ENCODE measurements at places on chromosomes 2 and 18.

DNA sequence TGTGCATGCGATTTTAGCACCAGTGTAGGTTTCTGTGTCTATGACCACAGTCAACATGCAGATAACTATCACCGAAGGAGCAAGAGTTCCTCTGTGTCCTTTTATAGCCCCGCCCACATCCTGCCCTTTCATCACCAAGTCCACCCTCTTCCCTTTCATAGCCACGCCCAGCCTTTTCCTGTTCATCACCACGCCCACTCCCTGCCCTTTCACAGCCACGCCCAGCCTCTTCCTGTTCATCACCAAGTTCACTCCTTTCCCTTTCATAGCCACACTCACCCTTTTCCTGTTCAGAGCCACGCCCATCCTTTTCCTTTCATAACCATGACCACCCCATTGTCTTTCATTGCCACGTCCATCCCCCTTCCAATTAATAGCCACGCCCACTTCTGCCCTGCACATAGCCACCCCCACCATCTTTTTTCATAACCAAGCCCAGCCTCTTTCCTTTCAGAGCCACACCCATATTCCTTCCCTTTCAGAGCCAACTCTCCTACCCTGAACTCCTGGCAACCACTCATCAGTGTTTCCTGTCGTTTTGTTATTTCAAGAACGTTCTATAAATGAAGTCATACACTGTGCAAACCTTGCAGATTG, 273.9 kb downstream of the MYT1L start:
- DNase-seq = peak; percentile 80

DNA sequence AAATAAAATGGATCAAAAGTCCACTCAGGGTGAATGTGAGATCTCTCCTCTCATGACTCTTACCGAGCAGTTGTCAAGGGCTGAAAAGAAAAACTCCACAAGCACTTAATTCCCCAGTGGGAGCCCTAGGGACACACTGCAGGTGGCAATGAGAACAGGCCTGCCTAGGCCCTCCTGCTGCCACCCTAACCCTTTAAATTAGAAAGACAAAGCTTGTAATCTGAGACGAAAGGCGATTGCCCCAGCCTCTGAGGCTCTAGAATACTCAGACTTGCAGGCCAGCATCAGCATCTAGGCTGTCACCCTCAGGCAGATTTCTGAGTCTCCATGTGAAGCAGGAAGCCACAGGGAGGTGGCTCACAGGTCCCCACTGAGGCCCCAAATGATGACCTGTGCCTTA, 457.0 kb upstream of the MYT1L start:
- no peak for DNase-seq

- DNase-seq = no peak
Observed at GRCh38 chr2:6556755-6557154, 309.0 kb downstream of the CMPK2 start.

GRCh38 chr2:220499225-220499624, 871.8 kb downstream of the SLC4A3 start:
- DNase-seq = no peak

- no peak for DNase-seq
Observed at GRCh38 chr2:83069724-83070123, 1389.4 kb downstream of the SUCLG1 start.

DNA sequence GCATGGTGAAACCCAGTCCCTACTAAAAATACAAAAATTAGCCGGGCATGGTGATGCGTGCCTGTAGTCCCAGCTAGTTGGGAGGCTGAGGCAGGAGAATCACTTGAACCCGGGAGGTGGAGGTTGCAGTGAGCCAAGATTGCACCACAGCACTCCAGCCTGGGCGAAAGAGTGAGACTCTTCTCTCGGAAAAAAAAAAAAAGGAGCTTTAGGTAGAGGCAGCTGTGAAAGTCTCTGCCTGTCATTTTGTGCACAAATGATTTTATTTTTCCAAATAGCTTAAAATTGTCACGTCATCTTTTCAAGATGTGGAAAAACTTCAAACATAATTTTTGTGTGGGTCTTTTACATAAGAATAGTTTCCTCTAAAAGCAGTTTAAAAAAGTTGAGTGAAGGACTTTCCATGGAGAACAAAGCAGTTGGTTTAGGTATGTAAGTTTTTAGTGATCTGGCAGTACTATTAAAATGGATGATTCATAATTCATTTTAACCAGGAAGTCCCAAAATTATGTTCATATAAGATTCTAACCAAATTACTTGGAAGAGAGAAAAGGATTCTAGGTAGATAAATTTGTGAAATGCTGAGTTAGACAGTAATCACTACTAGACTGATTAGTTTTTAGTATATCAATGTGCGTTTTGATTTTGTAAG, 11.5 kb downstream of the CCNYL1 start:
- no peak for DNase-seq

GRCh38 chr18:38025433-38026038, 459.9 kb upstream of the CELF4 start:
- no peak for DNase-seq

GRCh38 chr2:35933031-35933430, 422.5 kb upstream of the CRIM1 start:
- no peak for DNase-seq

- DNase-seq = no peak
Observed at GRCh38 chr2:150165442-150165841, 322.0 kb downstream of the RND3 start.

- DNase-seq = no peak
Observed at GRCh38 chr2:60526623-60527022, 26.8 kb downstream of the BCL11A start.

GRCh38 chr2:70141902-70142589, 48.8 kb downstream of the C2orf42 start:
- DNase-seq = no peak

DNA sequence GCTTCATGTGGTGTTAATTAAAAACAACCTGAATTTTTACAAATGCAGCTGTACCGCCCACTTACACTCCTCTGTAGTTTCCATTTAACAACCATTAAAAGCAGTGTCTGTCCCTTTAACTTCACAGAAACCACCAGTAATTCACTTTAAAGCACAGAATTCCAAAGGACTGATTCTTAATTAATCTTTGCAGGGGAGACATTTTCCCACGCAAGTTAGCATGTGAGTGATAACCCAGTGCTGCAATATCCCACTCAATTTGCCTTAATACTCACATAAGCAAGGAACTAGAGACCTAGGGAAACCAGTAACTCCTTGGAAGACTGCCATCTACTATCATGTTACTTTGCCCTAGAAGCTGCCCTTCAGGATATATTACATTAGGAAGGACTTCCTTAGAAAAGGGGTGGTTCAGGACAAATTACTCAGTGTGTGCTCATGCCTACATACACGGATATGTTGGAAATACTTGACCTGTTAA, 102.3 kb downstream of the OSR1 start:
- no peak for DNase-seq

DNA sequence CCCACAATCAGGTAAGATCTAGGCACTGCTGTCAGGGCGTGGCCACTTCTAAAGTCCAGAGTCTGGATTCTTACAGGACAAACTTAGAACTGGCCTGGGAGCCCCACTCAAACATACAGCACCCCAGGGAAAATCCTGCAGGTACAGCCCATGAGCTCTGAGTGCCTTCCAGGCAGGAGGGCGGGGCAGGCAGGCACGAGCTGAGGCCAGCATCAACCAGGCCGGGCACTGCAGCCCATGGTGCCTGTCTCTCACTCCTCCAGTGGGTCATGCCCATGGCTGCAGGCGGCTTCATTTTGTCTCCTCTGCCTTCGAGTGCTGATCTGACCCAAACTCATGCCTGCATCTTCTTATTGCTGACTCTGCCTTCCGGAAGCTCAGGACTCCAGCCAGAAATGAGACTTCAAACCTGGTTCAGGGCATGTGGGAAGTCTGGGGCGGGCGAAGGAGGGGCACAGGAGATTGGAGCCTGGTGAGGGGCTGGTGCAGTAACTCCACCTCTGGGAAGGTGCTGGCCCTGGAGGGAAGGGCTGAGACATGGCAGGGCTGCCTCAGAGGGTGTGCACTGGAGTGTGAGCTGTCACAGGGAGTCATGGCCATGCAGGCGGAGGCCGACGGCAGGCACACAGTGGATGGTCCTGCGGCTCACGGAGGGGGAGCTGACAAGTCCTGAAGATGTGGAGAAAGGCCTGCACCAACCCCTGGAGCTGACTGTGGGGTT, 40.5 kb downstream of the HS6ST1 start:
- DNase-seq = no peak

DNA sequence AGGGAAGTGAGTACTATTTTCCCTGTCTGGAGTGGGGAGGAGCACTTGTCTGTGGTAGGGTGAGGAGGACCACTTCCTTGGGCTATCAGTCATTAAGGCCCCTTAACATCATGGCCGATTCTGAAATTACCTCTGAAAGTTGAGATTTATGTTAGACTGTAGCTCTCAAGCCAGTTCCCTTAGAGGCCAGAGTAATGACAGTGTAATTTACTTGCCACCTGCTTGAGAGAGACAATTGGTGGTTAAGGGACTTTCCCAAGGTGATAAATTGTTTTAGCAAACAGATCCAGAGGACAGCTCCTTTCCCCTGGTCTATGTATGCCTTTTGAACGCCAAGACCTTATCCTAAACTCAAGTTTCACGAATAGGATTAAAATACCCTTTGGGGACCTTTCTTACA, 56.1 kb downstream of the NEDD4L start:
- DNase-seq = no peak

GRCh38 chr18:52452427-52452826, 112.4 kb downstream of the DCC start:
- DNase-seq = no peak

DNA sequence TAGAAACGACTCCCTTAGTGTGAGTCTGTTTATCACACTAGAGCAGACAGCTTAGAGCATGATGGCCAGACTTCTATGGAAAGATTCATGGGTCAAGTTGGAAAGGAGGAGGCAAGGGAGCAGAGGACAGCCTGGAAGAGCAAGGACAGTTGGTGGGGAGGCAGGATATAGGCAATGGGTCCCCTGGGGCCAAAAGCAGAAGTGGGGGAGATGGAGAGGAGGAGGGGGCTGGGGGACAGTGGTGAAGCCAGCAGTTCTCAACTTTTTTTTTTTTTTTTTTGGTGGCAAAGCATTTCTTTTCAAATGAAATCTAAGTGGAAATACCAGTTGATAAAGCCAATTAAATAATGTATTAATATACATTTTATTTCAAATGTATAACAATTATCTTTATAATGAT, 197.9 kb downstream of the HRH4 start:
- no peak for DNase-seq

DNA sequence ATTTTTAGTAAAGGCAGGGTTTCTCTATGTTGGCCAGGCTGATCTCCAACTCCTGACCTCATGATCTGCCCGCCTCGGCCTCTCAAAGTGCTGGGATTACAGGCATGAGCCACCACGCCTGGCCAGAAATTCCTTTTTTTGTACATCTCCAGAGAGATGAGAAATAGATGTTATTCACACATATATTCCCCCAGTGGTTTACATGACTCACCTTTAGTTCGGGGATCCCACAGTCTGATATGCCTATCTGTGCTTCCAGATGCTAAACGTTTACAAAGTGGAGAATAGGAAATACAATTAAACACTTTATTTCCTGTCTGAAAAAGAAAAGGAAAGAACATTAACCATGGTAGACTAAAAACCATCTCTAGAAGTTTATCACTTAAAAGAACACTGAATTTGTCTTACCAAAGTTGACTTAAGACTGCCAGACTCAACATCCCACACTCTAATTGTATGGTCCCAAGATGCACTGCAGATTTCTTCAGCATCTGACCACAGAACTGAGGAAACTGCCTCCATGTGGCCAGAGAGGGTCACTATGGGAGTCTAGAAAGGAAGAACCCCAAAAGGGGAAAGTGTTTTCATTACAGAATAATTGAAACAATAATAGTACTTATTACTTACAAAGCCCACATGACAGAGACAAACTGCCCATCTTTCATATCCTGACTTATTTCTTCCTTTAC, 12.6 kb upstream of the ICA1L start:
- no peak for DNase-seq

- DNase-seq = no peak
Observed at GRCh38 chr2:65112633-65113032, 17.3 kb downstream of the RAB1A start.

DNA sequence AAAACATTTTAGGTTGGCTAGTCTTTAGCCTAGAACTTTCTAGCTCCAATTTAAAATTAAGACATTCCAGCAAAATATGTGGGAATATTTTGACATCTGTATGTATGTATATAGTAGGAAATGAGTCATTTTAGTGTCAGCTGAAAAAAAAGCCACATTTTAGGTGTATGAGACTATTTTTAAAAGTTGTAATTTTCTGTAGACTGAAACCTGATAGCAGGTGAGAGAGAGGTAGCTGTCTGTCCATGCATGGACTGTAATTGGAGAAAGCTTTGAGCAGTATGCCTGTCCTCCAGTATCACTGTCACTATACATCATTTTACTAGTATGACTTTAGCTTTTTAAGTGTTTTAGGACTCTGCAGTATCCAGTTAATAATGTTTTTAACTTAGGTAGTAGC, 26.1 kb upstream of the PPP1R1C start:
- no peak for DNase-seq

DNA sequence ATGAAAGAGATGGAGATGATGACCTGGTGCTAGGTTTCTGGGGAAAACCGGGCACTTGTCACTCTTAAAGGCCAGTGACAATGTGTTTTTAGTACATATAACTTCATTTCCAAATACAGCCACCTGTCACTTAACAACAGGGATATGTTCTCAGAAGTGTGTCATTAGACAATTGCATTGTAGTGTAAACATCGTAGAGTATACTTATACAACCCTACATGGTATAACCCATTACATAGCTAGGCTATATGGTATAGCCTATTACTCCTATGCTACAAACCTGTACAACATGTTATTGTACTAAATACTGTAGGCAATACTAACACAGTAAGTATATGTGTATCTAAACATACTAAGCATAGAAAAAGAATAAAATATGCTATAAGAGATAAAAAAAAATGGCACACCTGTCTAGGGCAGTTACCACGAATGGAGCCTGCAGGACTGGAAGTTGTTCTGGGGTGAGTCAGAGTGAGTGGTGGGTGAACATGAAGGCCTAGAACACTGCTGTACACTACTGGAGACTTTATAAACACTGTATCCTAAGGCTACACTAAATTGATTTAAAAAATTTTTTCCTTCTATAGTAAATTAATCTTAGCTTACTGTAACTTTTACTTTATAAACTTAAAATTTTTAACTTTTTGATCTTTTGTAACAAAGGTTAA, 123.2 kb downstream of the THADA start:
- no peak for DNase-seq

GRCh38 chr2:200782251-200782650, 29.5 kb upstream of the BZW1 start:
- no peak for DNase-seq

GRCh38 chr2:111030260-111030891, 90.3 kb upstream of the BCL2L11 start:
- no peak for DNase-seq

DNA sequence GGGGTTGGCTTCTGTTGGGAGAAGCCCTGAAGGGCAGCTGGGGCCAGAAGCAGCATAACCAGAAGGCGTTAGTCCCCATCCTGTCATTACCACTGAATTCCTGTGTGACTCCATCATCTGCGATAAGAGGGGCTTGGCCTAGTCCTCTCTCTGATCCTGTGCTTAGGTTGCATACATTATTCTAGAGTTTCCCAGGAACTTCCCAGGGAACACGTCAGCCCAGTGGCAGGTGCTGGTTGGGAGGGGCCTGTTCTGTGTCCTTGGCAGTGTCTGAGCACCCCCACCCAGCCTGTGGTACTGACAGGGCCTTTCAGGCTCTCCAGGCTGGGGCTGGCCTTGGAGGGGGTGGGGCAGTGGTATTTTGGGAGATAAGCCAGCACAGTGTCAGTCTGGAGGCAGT, 4.5 kb upstream of the TOGARAM2 start:
- no peak for DNase-seq
